T-cell (primary cell): ENCODE measurements at places on chromosomes 5 and 9. TPM values are rescaled to one million over a fixed set of nuclear protein-coding genes. Genes with fewer than 3 reads are reported as not detected.

IL31RA gene
- not detected for total RNA-seq

ARSI gene
- not detected for total RNA-seq

EHMT1 gene
- total RNA-seq, result 113 TPM

- no peak for DNase-seq
- H3K27me3 ChIP-seq, result no peaks in the 10 kb centered on the region
- H3K27ac ChIP-seq, result no peak overlapping the region
Observed at GRCh38 chr9:116288658-116289057, 135.1 kb downstream of the PAPPA start.

GRCh38 chr9:94097788-94098414 is 13.6 kb downstream of the PTPDC1 start:
- DNase-seq, result no peak
- H3K36me3 ChIP-seq, result no peaks in the 10 kb centered on the region
- H3K27me3 ChIP-seq, result no peaks in the 10 kb centered on the region
- H3K4me3 ChIP-seq, result no peak overlapping the region
- H3K4me1 ChIP-seq, result peaks cover 3% of the 10 kb centered on the region

CA9 gene
- 0.46 TPM for total RNA-seq

DNA sequence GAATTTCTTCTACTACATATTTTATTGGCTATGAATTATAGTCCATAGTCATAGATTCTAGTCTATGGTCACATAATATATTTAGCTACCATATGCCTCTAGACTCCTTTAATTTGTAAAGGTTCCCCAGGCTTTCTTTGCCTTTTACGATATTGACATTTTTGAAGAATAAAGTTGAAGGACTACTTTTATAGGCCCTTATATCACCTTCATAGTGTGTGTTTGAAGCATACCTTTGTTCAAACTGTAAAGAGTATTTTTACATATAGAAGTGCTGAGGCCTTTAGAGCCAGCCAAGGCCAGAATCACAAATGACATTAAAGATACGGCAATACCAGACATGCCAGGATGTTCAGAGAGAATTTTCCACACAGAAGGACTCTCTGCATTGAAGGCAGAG is 147.0 kb downstream of the GABRG2 start:
- H3K36me3 ChIP-seq, result no peaks in the 10 kb centered on the region
- no peak overlapping the region for H3K4me3 ChIP-seq
- no peaks in the 10 kb centered on the region for H3K4me1 ChIP-seq
- H3K27ac ChIP-seq, result no peak overlapping the region
- no peaks in the 10 kb centered on the region for H3K27me3 ChIP-seq
- no peak for DNase-seq

- DNase-seq, result no peak
- no peak overlapping the region for H3K27ac ChIP-seq
- H3K4me1 ChIP-seq, result peaks cover 15% of the 10 kb centered on the region
- peaks cover 22% of the 10 kb centered on the region for H3K27me3 ChIP-seq
- no peaks in the 10 kb centered on the region for H3K36me3 ChIP-seq
- H3K4me3 ChIP-seq, result peak overlapping the region; percentile 68
Observed at GRCh38 chr5:80569086-80569960, 757 bp downstream of the ANKRD34B start.

SLC36A2 gene
- total RNA-seq, result not detected

- H3K36me3 ChIP-seq, result no peaks in the 10 kb centered on the region
- H3K4me1 ChIP-seq, result no peaks in the 10 kb centered on the region
- no peak overlapping the region for H3K27ac ChIP-seq
- H3K27me3 ChIP-seq, result no peaks in the 10 kb centered on the region
- DNase-seq, result no peak
- H3K4me3 ChIP-seq, result no peak overlapping the region
Observed at GRCh38 chr5:107149243-107150005, 521.3 kb downstream of the EFNA5 start.

DNA sequence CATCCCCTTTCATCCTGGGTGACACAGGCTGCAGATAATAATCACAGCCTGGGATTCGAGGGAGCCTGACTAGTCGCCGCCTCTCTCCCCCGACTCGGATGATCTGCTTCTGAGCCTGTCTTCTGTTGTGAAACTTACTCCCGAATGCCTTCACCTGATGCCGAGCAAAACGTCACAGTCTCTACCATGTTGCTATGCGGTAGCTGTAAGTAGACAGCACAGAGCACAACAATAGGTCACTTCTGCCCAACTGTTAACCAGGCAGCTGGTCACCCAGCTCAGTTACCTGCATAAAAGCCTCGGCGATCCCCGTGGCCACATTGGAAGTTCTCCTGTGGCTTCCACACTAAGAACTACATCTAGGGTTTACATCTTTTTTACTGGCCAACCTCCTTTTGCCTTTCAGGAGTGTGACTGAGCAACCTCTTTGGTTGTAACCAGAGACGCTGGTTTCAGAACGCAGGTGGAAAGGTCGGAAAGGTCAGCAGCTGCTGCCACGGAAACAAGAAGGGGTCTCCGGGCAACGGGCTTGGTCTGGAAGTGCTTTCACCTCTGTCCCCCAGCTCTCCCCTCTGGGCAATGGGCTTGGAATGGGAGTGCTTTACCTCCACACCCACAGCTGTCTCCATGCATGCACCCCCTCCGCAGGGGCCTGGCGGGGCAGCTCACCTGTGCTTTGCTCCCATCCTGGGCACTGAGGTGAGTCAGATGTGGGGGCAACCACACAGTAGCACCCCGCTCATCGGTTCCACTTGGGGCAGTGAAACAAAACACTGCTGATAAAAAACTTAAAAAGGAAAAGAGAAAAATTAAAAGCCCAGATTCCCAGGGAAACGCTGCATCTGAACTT is 7.6 kb upstream of the PPP1R26 start:
- H3K27ac ChIP-seq, result no peak overlapping the region
- no peaks in the 10 kb centered on the region for H3K36me3 ChIP-seq
- H3K4me3 ChIP-seq, result no peak overlapping the region

CARD6 gene
- 1.3 TPM for total RNA-seq

- H3K27me3 ChIP-seq, result no peaks in the 10 kb centered on the region
- peaks cover 7% of the 10 kb centered on the region for H3K4me1 ChIP-seq
- H3K4me3 ChIP-seq, result no peak overlapping the region
- H3K36me3 ChIP-seq, result peaks cover 8% of the 10 kb centered on the region
Observed at GRCh38 chr5:100855295-100855694, 47.8 kb downstream of the ST8SIA4 start.

SAPCD2 gene
- total RNA-seq, result 1.0 TPM

CDC20B gene
- not detected for total RNA-seq

- H3K36me3 ChIP-seq, result peaks cover 9% of the 10 kb centered on the region
- H3K27ac ChIP-seq, result peak overlapping the region; percentile 88
- no peak for DNase-seq
- peak overlapping the region; percentile 20 for H3K4me3 ChIP-seq
- peaks cover 58% of the 10 kb centered on the region for H3K4me1 ChIP-seq
Observed at GRCh38 chr5:170293273-170293672, 4.3 kb downstream of the LCP2 start.

DNA sequence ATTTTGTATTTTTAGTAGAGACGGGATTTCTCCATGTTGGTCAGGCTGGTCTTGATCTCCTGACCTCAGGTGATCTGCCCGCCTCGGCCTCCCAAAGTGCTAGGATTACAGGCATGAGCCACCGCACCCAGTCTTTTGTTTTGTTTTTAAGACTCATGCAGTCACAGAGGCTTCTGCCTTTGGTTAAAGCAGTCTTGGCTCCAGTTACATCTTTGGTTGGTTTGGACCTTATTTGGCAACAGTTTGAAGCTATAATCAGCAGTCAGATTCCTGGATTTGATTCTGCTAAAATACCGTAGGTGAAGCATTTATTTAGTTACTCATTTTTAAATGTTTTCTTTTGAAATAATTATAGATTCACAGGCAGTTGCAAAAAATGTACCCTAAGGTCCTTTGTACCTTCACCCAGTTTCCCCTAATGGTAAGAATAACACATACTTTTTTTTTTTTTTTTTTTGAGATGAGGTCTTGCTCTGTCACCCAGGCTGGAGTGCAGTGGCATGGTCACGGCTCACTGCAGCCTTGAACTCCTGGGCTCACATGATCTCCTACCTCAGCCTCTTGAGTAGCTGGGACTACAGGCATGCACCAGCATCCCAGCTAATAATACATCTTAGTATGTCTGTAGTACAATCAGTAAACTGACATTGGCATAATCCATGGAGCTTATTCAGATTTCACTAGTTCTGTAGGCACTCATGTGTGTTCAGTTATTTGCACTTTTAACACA is 15.7 kb downstream of the USP20 start:
- no peak overlapping the region for H3K27ac ChIP-seq
- peaks cover 22% of the 10 kb centered on the region for H3K4me1 ChIP-seq
- peaks cover 11% of the 10 kb centered on the region for H3K36me3 ChIP-seq
- H3K27me3 ChIP-seq, result no peaks in the 10 kb centered on the region
- no peak for DNase-seq

DNA sequence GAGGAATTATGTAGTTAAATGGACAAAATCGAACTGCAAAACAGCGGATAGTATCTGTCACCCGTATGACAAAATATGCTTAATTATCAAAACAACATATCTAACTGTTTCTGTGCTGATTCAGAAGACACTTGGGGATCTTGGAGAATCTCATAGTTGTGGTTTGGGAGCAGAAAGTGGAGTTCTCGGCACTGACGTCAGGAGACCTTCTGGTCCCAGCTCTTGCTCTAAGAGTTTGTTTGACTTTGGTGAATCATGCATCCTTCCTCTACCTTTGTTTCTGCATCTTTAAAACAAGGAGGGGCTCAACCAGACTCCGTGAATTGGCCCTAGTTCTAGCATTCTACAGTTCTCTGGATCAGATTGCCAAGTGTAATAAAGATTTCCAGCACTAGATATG is 37.0 kb upstream of the TAF1L start:
- DNase-seq, result no peak
- H3K27me3 ChIP-seq, result peaks cover 11% of the 10 kb centered on the region
- no peaks in the 10 kb centered on the region for H3K36me3 ChIP-seq
